ENCODE measurements at places on chromosomes 5 and 9.

- DNase-seq = no peak
Observed at GRCh38 chr5:62231576-62231975, 74.4 kb upstream of the KIF2A start.

DNA sequence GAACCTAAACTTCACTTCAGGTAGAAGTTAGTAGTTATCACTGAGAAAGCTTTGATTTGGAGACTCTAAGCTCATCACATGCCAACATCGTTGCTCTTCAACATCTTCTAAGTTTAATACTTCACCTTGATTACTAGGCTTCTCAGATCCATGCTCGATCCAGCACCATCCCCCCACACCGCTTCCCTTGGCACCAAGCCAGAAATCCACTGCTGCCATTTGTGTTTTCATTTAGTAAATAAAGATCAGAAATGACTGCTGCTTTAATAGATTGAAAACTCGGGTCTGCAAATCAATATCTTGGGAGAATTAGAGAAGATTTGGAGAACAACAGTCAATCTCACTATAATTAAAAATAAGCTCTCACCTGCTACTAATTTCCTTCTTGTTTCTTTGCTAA is 214.7 kb upstream of the NR4A3 start:
- no peak for DNase-seq

- no peak for DNase-seq
Observed at GRCh38 chr9:99181621-99182020, 40.1 kb downstream of the ALG2 start.

GRCh38 chr9:100641166-100641565 is 63.3 kb downstream of the CAVIN4 start:
- no peak for DNase-seq

DNA sequence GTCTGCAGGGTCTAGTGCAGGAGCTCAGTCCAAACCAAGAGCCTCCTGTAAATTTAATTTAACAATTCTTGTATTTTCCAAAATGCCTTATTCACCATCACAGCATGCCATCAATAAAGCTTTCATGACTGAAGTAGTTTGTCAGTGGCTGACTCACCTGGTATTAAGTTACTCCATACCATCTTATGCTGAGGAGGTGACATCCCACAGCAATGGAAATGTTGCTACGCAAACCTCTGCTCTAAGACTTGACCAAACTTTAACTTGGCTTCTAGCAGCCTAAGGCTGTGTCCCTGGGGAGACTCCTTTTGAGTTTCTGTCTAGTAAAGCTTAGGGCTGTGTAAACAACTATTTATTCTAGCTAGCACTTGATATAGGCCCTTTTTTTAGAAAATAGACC is 1231.3 kb upstream of the CDH18 start:
- DNase-seq = no peak

DNA sequence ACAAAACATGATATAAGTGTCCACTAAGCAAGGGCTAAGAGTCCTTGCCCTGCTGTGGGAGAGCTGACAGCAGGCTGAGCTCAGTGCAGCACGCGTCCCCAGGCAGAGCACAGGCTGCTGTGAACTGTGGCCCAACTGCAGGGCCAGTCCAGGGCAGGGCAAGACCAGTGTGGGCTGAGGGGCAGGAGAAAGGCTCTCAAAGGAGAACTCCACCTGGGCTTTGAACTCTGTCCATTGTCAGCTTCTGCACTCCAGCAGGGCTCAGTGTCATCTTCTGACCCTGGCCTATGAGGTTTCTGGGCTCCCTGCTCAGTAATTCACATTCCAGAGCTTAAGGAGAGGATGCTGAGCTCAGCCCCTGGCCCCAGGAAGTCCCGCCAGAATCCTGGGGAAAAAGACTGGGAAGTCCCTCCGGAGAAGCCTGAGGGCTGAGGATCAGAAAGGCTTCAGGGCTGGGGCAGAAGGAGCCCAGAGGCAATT is 37.4 kb downstream of the LHFPL2 start:
- no peak for DNase-seq

- no peak for DNase-seq
Observed at GRCh38 chr5:68015381-68016302, 199.9 kb upstream of the PIK3R1 start.

- no peak for DNase-seq
Observed at GRCh38 chr9:135280666-135281065, 193.2 kb downstream of the OLFM1 start.

- DNase-seq = no peak
Observed at GRCh38 chr5:73826301-73827105, 200.5 kb downstream of the ARHGEF28 start.

DNA sequence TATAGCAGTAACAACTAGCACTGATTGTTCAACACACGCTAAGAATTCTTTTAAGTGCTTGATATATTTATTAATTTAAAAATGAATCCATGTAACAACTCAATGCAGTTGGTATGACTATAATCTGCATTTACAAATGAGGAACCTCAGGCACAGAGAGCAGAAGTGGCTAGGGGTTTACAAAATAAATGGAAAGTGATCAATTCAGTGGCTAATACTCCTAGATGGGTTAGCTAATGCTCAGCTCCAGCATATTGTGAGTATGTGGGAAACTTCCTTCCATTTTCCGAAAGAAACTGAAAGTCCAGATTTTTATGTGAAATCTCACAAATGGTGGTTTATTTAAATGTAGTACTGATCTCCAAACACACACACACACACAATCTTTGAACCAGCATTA is 128.0 kb downstream of the RFX3 start:
- no peak for DNase-seq

DNA sequence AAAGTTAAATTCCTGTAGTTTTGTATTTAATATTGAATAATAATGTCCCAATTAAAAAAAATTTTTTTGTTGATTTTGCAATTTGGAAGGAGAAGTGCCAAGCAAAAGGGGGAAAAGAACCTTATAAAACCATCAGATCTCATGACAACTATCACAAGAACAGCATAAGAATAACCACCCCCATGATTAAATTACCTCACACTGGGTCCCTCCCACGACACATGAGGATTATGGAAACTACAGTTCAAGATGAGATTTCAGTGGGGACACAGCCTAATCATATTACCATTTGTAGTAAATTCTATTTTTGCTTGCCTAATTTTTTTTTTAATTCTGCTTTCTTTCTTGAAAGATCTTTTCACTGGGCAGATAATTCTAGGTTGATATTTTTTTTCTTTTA is 33.4 kb upstream of the FCHO2 start:
- no peak for DNase-seq

DNA sequence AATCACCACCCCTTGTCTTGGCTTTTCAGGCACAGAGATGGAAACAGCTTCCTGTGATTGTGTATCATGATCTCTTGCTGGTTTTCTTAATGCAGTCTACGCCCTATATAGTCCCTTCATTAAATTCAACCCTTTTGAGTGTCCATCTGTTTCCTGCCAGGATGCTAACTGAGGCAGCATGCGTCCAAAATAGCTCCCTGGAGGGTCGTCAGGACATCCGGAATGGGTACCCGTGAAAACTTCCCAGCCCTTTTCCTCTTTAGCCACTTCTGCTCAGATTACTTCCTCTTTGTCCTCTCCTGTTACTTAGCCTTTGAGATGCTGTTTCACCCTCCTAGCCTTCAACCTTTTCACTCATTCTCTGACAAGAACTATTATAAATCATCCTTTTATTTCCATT is 79.8 kb upstream of the KLF9 start:
- no peak for DNase-seq

DNA sequence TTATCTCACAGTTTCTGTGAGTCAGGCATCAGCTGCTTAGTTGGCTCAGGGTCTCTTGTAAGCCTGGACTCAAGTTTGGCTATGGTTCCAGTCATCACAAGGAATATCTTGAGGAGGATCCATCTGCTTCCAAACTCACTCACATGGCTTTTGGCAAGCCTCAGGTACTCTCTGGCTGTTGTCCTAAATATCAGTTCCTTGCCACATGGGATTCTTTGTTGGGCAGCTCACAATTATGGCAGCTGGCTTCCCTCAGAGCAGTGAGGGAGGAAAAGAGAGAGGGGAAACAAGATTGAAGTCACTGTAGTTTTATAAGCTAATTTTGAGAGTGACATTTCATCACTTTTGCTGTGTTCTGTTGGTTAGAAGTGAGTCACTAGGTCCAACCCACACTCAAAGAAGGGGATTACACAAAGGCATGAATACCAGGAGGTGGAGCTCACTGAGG is 144.5 kb downstream of the GCNT1 start:
- no peak for DNase-seq

Measured in stimulated activated CD4-positive, alpha-beta T cell treated with anti-CD3 and anti-CD28 coated beads, TNF-alpha, amount 100 ng/mL, for 4 hours (primary cell).